Purkinje cell (primary cell): ENCODE measurements at places on chromosomes 3 and 15. TPM values are rescaled to one million over a fixed set of nuclear protein-coding genes. Genes with fewer than 3 reads are reported as not detected.

TMEM207 gene
- not detected in 2 replicates for polyA plus RNA-seq

P2RY14 gene
- 2.1 TPM in 1 of 2 replicates, not detected in the other for polyA plus RNA-seq

TLR9 gene
- not detected in 2 replicates for polyA plus RNA-seq

FETUB gene
- not detected in 2 replicates for polyA plus RNA-seq

CTDSPL gene
- 5.1 and 8.3 TPM in 2 replicates for polyA plus RNA-seq

ALG1L2 gene
- 0.46 and 0.47 TPM in 2 replicates for polyA plus RNA-seq

TGM5 gene
- polyA plus RNA-seq, result 0.24 TPM in 1 of 2 replicates, not detected in the other

SLC7A14 gene
- polyA plus RNA-seq, result 6.4 and 8.2 TPM in 2 replicates

GOLGA8T gene
- not detected in 2 replicates for polyA plus RNA-seq

ACTC1 gene
- 1.4 and 2.6 TPM in 2 replicates for polyA plus RNA-seq
